ENCODE measurements at places on chromosomes 2 and 18. TPM values are rescaled to one million over a fixed set of nuclear protein-coding genes. Genes with fewer than 3 reads are reported as not detected.

The TMEFF2 gene
- total RNA-seq = not detected

The ADAM23 gene
- 18.5 TPM for total RNA-seq

The ZNG1B gene
- 13.4 TPM for total RNA-seq

The PLA2R1 gene
- total RNA-seq = 4.7 TPM

The IL36RN gene
- total RNA-seq = not detected

The WIPF1 gene
- total RNA-seq = 18.9 TPM

The ARHGEF4 gene
- 1.5 TPM for total RNA-seq

The RNASEH1 gene
- 34.9 TPM for total RNA-seq
